ENCODE measurements at places on chromosomes 11 and 22. TPM values are rescaled to one million over a fixed set of nuclear protein-coding genes. Genes with fewer than 3 reads are reported as not detected.

ART5 gene
- not detected for total RNA-seq

GLB1L3 gene
- not detected for total RNA-seq

OR51I1 gene
- total RNA-seq = 2.9 TPM

POU2AF3 gene
- 0.68 TPM for total RNA-seq

MS4A6A gene
- 261 TPM for total RNA-seq

CST6 gene
- not detected for total RNA-seq

TMEM151A gene
- not detected for total RNA-seq

EHF gene
- 0.94 TPM for total RNA-seq

TEAD1 gene
- 179 TPM for total RNA-seq

RIN1 gene
- 3.7 TPM for total RNA-seq

C11orf91 gene
- not detected for total RNA-seq

TRIM22 gene
- 35.9 TPM for total RNA-seq

INS gene
- total RNA-seq = not detected

SCT gene
- total RNA-seq = not detected

All from subcutaneous adipose tissue (tissue), 4 donors.